ENCODE measurements at places on chromosomes 4 and X. TPM values are rescaled to one million over a fixed set of nuclear protein-coding genes. Genes with fewer than 3 reads are reported as not detected.
A peak's percentile ranks its signal among the peaks of the same experiment; 100 is the strongest.

The ZCCHC18 gene
- 2.6 TPM for total RNA-seq

The CT83 gene
- total RNA-seq = not detected

The RAB9B gene
- total RNA-seq = 0.46 TPM

The DBET gene
- not detected for total RNA-seq

GRCh38 chrX:54920610-54921426, at the start of gene TRO:
TSS of gene TRO (plus strand) at chrX:54920824. CDS start at chrX:54922247, 1,423 bp downstream.
- peak; percentile 53 for DNase-seq

GRCh38 chr4:80125252-80126177, 52.5 kb upstream of the ANTXR2 start:
- DNase-seq = no peak

GRCh38 chrX:9241427-9241826, 207.5 kb upstream of the FAM9B start:
- DNase-seq = no peak

- DNase-seq = no peak
Observed at GRCh38 chr4:129446074-129446473, 350.1 kb downstream of the C4orf33 start.

DNA sequence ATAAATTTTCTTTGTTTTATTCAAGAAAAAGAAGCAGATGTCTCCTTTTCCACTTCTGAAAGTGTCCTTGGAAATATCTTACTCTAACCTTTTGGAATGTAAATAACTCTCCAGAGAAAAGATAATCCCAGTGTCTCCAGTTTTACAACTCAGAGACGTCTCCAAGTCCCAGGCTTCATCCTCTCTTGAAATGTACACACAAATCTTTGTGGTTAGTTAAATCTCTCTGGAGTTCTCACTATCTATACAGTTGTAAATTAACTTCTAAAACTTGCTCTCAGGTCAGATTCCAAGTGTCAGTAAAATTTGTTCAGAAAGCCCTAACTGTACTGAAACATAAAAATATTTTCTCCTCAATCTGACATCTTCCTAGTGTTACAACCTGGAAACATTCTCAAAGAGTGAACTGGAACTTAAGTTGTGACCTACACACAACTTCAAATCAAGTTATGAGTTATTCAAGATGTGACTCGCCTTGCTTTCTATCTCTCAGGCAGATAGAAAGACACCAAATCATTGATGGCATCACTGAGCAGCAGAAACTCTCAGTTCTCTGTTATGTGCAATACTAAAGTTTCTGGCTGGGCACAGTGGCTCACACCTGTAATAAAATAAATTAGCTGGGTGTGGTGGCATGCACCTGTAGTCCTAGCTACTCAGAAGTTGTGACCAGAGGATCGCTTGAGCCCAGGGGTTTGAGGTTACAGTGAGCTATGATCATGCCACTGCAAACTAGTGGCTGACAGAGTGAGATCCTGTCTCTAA, 284.2 kb downstream of the RCHY1 start:
- no peak for DNase-seq

DNA sequence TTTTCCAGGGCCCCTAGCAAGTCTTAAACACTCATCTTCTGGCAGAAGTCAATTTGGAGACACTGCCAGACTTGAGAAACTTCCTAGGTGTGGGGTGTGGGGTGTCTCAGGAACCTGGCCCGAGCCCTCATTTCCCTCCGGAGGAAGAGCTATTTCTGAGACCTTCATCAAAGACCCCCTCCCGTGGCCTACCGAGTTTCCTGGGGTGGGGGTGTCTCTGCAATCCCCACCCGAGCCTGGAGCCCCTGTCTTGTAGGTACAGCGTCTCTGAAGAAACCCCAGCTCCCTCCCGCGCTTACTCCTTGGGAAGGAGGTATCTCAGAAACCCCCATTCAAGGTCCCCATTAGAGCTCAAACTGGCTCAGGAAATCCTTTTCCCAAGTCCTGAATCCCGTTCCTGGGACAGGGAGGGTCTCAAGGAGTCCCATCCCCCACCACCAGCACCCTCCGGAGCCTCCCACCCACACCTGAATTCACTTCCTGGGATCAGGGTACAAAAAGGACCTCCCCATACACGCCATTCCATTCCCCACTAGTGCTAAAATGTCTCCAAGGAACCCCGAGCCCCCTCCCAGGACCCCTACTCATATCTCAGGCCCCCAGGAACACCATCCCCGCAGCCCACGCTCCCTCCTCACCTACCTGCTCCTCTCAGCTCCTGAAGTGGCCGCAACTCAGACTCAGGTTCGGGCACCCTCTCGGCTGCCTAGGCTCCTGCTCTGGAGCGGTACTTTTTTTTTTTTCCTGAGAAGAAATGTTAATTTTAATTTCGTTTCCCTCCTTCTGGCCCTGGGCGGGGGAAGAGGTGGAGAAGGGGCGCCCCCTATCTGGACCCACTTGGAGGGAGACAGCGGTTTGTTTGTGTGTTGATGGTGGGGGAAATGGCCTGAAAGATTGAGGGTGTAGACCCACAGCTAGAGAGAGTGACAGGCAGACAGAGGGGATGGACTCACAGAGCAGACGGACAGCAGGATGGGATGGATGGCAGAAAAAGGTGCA, 1.1 kb downstream of the SLC38A5 start:
- DNase-seq = no peak

Data from H1 (cell line).